Left ventricle myocardium inferior (tissue), 1 donor: ENCODE measurements at places on chromosomes 13 and 19.

DNA sequence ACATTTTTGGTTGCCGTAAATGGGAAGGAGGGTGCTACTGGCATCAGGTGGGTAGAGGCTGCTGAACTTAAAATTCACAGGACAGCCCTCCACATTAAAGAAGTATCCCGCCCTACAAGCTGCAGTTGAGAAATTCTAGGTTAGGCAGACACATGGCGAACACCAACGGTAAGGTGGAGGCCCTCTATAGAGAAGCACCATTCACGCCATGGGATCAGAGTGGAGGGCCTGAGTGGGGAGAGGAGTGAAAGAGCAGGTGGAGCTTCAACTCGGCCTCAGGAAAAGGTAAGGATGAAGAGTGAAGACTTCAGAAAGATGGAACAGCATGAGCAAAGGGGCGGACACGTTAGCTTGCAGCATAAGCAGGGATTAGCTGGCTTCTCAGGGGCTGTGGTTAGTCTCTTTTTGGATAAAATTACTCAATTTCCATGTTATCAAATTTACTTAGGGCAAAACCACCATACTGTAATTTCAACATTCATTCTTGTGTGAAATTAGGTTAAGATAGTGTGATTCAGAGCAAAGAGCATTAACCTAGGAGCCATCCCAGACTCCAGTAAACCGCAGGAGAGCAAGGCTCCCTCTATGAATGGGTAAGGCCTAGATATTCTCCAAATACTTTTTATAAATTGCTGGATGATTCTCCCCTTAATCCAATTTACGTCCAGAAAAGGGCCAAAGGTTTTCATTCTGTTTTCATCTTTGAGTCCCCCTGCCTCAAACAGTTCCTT lies 1.2 kb downstream of the EEF1AKMT1 start:
- no peak for DNase-seq

DNA sequence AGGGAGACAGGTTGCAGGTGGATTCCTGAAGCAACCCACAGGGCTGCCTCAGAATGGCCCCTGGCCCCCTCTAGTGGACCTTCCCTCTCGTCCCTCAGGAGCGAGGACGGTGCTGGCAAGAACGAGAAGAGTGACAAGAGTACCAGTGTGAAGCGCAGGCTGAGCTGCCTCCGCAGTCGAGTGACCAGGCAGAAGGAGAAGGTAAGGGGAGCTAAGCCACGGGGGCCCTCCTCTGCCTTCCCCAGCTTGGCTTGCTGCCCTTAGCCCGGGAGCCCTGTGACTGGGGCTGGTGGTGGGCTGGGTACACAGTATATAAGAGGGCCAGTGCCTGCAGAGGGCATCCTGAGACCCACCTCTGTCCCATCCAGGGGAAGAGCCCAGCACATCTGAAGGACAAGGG lies 34.0 kb downstream of the ARHGEF18 start:
- DNase-seq, result no peak

- DNase-seq, result no peak
These were observed 132.2 kb downstream of the FREM2 start for GRCh38 chr13:38819053-38819452.

GRCh38 chr19:12075538-12076139 lies 11.1 kb downstream of the ZNF844 start:
- no peak for DNase-seq

DNA sequence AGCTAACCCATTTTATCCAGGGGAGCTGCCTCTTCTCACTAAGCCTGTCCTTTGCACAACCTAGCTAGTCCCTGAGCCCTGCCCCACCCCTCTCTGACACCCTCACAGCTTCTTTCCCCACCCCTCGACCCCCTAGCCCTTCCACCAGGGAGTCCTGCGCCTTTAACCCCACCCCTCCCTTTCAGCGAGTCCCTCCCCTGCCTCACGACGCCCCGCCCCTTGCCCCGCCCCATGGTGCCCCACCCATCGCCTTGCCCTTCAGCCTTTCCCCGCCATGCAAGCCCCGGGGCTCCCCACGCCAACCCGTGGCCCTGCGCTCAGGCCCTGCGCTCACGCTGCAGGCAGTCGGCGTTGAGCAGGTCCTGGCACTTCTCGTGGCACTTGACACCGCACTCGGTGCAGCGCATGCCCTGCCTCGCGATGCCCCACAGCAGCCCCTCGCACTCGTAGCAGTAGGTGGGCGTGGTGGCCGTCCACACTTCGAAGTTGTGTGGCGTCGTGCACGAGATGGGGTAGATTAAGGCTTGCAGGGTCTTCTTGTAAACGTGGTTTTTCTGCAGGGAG lies 40.0 kb downstream of the UNC13A start:
- DNase-seq, result no peak

DNA sequence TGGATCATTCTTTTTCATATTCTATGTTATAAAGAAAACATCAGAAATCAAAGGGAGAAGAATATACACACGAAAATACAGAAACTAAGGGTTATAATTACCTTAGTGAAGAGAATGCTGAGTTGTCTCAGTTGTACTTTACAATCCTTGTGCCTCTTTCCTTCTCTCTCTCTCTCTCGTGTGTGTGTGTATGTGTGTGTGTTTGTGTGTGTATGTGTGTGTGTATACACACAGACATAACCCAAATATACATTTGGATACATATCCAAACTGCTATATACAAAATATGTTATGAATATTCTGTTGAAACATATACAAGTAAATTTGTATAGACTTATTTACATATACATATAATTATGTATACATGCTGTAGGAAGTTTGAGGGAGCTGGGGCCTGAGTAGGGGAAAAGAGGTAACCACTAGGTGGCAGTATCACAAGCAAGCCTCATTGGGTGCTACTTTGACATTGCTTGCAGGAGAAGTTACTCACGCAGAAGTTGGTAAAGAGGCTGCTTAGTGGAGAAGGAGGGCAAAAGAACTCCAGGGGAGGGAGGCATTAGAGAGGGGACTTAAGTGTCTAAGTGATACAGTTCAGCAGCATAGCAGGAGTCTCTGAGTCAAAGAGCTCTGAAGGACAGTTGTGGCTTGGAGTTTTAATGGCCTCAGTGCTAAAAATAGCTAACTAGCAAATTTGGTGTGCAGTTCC lies 465.1 kb upstream of the PCDH20 start:
- no peak for DNase-seq
